T-helper 2 cell (primary cell): ENCODE measurements at places on chromosomes 3 and 15.
A peak's percentile ranks its signal among the peaks of the same experiment; 100 is the strongest.

- no peak for DNase-seq
Measured at GRCh38 chr15:70783041-70783440, 19.7 kb upstream of the UACA start.

DNA sequence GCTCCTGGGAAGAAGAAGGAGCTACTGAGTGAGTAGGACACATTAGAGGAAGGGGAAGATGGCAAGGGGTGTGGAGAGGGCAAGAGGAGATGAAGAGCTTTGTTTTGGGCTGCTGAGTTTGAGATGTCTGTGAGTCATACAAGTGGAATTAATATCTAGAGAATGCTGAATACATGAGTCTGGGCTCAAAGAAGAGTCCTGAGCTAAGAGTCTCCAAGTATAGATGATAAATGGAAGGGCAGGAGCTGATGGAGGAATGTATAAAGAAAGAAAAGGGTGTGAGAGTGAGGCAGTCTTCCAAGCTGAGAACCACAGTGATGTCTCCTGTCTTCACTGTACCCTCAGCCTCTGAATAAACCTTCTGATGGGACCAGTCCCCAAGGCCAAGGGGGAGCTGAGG, 205.5 kb upstream of the MRPL3 start:
- no peak for DNase-seq

- DNase-seq, result no peak
Measured at GRCh38 chr3:127135241-127136023, 57.5 kb upstream of the PRR23E start.

DNA sequence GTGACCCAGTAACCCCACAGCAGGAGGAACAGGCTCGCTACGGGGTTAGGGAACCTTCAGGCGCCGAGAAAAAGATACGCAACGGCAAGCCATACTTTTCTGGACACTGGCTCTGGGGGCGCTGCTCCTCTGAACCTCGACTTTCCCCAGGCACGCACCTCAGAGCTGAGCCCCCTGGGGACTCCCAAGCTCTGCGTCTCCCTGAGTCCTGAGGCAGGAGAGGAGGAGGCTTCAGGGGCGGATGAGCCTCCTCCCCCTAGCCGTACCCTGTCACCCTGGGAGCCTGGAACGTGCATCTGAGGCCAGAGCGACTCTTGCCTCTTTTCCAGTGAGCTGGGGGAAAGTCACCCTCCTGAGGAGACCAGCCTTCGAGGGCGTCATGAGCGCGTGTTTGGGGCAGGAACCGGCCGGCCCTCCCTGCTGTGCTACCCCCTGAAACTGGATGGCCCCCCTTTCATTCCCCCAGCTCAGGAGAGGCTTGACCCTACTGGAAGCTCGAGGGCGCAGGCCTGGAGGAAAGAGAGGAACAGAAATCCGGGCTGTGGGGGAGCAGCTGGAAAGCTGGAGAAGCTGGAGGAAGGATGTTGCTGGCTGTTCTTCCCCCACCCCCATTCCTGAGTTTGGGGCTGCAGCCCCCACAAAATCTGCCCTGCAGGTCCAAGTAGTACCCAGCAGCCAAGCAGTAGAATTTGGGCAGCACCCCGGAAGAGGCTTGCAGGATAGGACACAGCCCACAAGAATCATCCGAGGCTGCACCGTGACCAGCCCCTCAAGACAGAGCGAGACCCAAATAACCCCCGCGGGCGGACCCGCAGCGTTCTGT, 25.1 kb upstream of the POLG start:
- DNase-seq, result no peak

DNA sequence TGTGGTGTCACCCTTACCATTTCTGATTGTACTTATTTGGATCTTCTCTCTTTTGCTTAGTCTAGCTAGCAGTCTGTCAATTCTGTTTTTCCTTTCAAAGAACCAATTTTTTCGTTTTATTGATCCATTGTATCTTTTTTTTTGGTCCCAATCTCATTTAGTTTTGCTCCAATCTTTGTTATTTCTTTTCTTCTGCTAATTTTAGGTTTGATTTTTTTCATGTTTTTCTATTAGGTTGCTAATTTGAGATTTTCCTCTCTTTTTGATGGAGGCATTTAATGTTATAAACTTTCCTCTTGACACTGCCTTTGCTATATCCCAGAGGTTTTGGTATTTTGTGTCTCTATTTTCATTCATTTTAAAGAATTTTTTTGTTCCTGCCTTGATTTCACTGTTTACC, 16.9 kb upstream of the FAM98B start:
- DNase-seq, result no peak

- DNase-seq, result no peak
Measured at GRCh38 chr3:123833398-123833785, 50.7 kb downstream of the MYLK start.

GRCh38 chr15:48477795-48478360, 146.6 kb downstream of the DUT start:
- DNase-seq, result no peak

GRCh38 chr15:67385971-67386370, 131.4 kb downstream of the IQCH start:
- no peak for DNase-seq

- no peak for DNase-seq
Measured at GRCh38 chr15:71937650-71938311, 127.4 kb downstream of the NR2E3 start.

GRCh38 chr15:46366360-46367007, 731.7 kb downstream of the SQOR start:
- no peak for DNase-seq

GRCh38 chr3:127121885-127122284, 71.0 kb upstream of the PRR23E start:
- DNase-seq, result no peak

GRCh38 chr3:106329521-106329920, 460.7 kb upstream of the CBLB start:
- no peak for DNase-seq

GRCh38 chr3:39170461-39170860, 17.1 kb upstream of the CSRNP1 start:
- DNase-seq, result no peak

DNA sequence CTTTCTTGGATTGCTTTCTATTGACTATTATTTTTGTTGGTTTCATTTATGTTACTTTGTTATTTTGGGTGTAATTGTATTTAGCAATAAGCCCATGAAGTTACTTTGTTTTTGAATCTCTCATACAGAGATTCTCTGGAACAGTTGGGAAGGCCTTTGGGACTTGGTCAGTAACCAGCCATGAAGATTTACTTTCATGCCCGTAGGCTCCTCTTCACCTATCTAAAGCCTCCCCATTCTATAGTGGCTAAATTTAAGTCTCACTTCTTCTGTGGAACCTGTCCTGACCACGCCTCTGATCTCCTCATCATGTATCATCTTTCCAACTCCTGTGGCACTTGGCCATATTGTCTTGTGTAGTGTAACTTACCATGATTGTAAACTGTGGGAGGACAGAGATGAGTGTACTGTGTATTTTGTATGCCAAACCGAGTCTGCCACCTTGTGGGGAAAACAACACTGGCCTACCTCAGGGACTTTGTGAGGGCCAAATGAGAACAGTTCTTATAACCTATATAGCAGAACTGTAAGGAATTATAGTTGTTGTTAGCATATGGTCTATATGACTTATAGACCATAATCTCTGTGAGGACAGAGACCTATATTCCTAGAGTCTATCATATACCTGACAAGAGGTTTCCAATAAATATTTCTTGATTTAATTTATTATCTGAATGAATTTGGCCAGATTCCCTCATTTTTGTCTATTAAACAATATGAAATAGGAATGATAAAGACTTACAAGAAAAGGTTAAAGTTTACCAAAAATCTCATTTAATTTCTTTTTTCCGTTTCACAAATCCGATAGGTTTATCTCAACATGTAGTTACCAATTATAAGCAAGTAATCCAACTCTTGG, 75.0 kb downstream of the STARD9 start:
- DNase-seq, result peak; percentile 4

GRCh38 chr3:45987368-45988291, 8.0 kb downstream of the FYCO1 start:
- DNase-seq, result no peak

- DNase-seq, result peak; percentile 75
Measured at GRCh38 chr3:177199206-177199760, 2.0 kb upstream of the TBL1XR1 start.

DNA sequence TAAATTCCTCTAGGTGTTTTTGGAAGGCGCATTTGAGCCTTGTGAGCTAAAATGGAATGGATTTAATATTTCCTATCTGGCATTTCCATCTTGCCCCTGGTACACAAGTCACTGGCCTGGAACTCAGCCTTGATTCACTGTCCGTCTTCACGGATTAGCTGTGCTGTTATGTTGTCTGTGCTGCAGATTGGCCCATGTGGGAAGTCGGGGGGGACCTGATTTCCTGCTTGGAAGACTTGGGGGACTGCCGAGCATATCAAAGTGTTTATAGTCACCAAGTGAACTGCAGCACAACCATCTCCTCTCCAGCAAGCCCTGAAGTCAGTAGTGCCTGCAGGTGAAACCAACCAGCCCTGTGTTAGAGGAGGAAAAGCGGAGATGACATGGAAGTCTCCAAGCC, 12.2 kb downstream of the GHRL start:
- no peak for DNase-seq

- DNase-seq, result no peak
Measured at GRCh38 chr15:68023307-68024101, 30.6 kb upstream of the PIAS1 start.

- DNase-seq, result no peak
Measured at GRCh38 chr3:79885407-79885806, 117.6 kb upstream of the ROBO1 start.

GRCh38 chr3:127464642-127465041, 125.9 kb downstream of the TPRA1 start:
- DNase-seq, result no peak

DNA sequence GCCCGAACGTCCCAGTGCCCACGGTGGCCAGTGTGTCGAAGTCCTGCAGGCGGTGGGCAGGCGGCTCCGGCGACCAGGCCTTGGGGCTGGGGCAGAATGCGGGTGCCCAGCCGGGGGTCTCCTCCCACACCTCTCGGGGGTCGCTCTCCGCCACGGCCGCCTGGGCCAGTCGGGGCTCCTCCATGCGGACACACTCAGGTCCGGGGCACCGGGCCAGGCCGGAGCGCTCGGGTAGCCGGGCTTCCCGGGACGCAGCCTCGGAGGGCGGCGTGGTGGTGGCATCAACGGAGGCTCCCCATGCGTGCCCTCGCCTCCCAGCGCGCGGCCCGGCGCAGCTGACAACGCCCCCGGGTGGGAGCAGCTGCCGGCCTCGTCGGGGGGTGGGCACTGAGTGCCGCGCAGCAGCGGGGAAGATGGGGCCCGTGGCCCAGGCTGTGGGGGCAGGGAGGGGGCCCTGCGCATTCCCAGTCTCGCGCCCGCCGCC, 30.1 kb upstream of the CERS3 start:
- no peak for DNase-seq

DNA sequence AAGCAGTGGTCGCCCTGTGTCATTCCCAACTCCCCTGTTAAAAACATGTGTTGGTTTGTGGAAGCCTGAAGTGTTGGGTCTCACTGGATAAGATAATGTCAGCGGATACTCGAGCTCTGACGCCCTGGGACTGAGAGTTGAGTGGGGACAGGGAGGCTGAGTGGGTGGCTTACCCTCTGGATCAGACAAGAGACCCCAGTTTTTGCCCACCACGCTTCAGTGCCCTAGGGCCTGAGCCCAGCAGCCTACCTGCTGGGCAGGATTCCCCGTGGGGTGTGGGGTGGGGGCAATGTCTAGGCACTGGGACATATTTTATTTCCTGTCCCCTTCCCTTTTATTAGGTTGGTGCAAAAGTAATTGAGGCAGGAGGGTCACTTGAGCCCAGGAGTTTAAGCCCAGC, 75.0 kb downstream of the SMAD6 start:
- DNase-seq, result no peak

GRCh38 chr3:25854214-25854613, 64.3 kb downstream of the OXSM start:
- DNase-seq, result no peak

- no peak for DNase-seq
Measured at GRCh38 chr15:39478996-39479395, 101.9 kb upstream of the THBS1 start.

DNA sequence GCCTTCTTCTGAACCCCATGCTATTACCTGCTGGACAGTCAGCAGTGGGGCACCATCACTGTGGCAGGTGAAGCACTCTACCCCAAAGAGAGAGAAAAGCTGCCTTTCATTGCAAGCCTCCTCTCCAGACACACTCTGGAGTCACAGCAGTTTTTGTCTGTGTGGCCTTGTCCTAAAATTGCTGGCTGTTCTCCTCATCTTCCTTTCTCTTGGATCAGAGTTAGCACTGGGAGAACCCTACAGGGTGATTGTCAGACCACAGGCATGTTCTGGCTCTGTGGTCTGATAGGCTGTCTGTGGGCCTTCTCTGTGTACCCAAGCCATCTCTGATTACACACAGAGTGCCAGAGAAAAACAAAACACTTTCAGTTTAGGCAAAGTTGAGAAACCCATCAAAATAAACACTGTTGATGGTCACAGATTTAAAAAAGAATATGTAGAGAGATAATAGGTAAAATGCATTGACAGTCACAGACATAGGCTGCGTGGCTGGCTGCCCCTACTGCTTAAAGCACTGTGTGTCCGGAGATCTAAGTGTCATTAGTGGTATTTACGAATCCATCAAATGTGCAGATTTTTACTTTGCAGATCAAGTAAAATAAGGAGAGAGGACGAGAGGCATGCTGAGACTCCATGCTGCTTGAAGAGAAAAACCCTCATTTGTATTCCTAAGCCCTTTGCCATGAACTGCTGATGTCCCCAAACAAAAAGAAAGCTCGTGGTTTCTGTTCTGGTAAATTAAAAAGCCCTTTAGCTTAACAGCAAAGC, 689.9 kb downstream of the TUSC7 start:
- no peak for DNase-seq

- no peak for DNase-seq
Measured at GRCh38 chr15:31090766-31091165, 10.8 kb downstream of the TRPM1 start.

- no peak for DNase-seq
Measured at GRCh38 chr3:45258317-45258716, 32.2 kb upstream of the TMEM158 start.

DNA sequence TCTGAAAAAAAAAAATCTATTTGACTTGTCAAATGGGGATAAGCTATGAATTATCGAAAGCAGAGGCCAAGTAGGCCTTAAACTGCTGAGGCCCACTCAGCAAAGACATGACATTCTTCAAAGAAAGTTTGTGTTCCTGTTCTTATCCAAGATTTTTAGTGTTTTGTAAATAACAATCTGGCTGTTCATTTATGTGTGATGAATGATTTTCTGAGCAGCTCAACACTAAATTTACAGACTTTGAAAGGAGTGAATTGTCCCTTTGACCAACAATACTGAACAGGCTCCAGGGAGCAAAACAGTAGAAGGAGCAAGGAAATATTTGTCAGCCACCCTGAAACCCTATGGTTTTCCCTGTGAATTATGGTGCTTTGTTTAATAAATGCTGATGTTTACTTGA, 512.6 kb upstream of the NAALADL2 start:
- no peak for DNase-seq
